ENCODE measurements at places on chromosomes 4 and X.

- no peak for DNase-seq
These were observed 6.9 kb upstream of the ANXA3 start for GRCh38 chr4:78544678-78545077.

DNA sequence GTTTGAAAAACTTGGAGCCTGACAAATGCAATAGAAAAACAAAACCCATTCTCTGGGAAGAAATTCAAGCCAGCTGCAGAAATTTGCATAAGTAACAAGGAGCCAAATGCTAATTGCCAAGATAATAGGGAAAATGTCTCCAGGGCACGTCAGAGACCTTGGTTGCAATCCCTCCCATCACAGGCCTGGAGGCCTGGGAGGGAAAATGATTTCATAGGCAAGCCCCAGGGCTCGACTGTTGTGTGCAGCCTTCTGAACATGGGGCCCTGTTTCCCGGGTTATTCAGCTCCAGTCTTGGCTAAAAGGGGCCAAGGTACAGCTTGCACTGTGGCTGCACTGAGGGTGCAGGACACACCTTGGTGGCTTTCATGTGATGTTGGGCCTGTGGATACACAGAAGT is 760.4 kb upstream of the PABPC4L start:
- DNase-seq: no peak

GRCh38 chr4:138275963-138276621 is 33.9 kb upstream of the SLC7A11 start:
- peak; percentile 62 for DNase-seq

GRCh38 chr4:151736361-151736760 is 24.4 kb downstream of the GATB start:
- no peak for DNase-seq

DNA sequence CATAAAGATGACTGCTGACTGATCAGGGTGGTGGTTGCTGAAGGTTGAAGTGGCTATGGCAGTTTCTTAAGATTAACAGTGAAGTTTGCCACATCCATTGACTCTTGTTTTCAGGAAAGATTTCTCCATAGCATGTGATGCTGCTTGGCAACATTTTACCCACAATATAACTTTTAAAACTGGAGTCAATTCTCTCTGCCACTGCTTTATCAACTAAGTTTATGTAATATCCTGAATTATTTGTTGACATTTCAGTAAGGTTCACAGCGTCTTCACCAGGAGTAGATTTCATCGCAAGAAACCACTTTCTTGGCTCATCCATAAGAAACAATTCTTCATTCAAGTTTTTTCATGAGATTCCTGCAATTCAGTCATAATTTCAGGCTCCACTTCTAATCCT is 166.5 kb upstream of the SPRY1 start:
- no peak for DNase-seq

- no peak for DNase-seq
These were observed 374.6 kb upstream of the SLC7A11 start for GRCh38 chr4:138616775-138617174.

DNA sequence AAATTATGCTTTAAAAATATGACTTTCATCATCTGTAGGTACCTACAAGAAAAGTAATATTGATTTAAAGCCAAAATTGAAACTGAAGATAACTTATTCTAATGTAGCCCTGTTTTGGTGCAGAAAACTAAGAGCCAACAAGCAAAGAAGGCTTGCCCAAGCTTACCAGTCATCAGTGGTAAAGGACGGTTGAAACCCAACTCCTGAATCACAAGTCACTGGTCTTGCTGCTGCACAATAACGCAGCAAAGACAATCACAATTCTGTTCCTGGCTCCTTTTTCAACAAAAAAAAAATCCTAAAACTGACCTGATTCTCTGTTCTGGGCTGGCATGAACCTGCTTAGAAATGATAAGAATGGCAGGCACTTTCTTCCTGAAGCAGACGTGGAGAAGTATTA is 34.5 kb downstream of the WDFY3 start:
- DNase-seq: no peak

- peak; percentile 67 for DNase-seq
These were observed 179.2 kb downstream of the SLC7A11 start for GRCh38 chr4:138062929-138063328.

- no peak for DNase-seq
These were observed 18.1 kb upstream of the IRAK1 start for GRCh38 chrX:154037754-154038153.

- DNase-seq: no peak
These were observed 471.3 kb downstream of the TECRL start for GRCh38 chr4:63937961-63938360.

DNA sequence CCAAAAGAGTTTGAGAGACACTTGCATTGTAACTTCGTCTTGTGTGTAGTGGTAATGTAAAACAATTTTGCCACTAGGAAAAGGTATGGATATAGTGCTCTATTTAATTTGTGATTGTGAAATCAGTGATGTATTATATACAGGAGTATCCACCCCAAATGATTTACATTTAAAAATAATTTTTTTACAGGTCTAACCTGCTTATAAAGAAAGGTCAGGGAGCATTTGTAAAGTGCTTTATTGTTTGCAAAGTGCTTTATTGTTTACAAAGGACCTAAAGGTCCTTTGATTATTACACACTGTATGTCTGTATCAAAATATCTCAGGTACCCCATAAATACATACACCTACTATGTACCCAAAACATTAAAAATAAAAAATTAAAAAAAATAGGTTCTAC is 70.3 kb downstream of the DCK start:
- DNase-seq: no peak

DNA sequence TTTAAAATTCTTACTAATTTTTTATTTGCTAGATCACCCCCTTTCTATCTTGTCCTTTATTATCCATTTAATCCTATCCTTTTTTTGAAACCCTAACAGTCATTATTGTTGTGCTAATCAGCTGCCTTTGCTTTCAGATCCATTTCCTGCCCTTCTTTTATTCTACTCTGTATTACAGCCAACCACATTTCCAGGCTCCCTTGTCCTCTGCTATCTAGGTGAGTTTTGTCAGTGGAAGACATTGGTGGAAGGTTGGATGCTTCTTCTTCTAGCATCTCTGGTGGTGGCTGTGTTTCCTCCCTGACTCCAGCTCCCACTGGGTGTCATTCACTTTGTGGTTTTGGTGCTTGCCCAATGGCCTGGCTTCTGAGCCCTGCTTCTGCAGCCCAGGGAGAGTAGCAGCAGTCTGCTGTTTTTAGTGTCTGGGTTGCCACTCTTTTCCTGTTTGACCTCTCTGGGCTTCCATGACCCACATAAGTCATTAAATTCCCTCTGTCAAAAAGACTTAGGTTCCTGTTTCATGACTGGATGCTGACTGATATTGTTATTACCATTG is 225.2 kb upstream of the PGRMC2 start:
- no peak for DNase-seq

- DNase-seq: no peak
These were observed 83.2 kb upstream of the IL1RAPL2 start for GRCh38 chrX:104482757-104483156.

- DNase-seq: no peak
These were observed 71.1 kb upstream of the VCX start for GRCh38 chrX:7771788-7772438.

- DNase-seq: no peak
These were observed 243.9 kb upstream of the GYPA start for GRCh38 chr4:144384408-144384807.

DNA sequence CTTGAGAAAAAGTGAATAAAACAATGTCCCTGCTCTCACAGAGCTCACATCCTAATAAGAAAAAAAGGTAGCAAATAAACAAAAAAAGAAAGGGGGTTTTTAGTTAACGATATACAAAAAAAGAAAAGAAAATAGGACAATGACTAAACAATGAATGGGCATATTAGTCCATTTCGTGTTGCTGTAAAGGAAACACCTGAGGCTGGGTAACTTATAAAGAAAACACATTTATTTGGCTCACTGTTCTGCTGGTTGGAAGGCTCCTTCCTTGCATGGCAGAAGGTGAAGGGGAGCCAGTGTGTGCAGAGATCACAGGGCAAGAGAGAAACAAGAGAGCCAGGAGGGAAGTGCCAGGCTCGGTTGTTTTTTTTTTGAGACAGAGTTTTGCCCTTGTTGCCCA is 4.7 kb upstream of the KLF3 start:
- DNase-seq: no peak

DNA sequence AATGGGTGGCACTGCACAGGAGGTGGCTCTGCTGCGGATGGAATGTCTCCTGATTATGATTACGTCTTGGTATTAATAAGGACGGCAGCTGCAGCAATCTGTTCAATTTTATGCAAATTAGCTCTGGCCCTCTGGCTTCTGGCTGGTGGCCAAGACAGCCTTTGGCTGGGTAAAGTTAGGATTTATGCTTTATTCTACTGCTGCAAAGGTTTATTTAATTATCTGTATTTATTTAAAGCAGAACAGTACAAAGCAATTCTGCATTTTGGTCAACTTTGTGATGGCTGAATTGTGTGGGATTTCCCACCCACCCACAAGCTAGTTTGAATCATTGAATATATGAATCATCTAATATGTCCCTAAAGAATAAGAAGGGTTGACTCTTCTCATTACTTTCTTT is 745.6 kb upstream of the FAM241A start:
- no peak for DNase-seq

DNA sequence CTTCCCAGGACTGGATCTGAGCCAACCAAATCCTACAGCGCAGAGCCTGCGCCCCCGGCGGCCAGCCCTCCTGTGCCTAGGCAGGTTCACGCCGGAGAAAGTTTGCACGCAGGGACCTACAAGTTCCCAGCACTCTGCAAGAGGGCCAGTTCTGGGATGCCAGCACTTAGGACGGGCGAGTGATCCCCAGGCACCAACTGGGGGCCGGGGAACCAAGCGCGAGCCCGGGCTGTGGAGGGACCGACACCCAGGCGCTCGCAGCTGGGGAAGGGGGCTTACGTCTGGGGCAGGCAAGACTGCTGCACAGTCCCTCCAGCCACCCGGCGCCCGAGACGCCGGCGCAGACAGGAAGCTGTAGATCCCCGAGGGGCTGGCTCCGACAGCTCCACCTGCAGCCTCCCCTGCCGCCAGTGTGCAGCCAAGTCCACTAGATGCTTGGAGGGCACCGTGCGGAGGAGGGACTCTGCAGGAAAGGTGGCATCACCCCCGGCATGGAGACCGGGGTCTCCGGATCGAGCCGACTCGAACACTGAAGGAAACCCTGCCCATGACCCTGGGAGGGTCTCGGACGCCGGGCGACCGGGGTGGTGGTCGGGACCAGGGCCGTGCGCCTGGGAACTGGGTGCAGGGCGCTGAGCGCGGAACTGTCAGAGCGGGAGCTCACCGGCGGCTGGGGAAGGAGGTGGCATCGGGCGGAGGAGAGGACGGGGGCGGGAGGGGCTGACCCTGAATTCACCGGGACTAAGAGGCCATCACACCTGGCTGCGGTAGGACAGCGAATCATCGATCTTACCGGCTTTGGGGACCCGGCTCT is 566 bp downstream of the CORIN start:
- DNase-seq: peak; percentile 33

Measured in AG08396 (cell line).